T-helper 17 cell (primary cell): ENCODE measurements at places on chromosomes 1 and 21. TPM values are rescaled to one million over a fixed set of nuclear protein-coding genes. Genes with fewer than 3 reads are reported as not detected.

DNA sequence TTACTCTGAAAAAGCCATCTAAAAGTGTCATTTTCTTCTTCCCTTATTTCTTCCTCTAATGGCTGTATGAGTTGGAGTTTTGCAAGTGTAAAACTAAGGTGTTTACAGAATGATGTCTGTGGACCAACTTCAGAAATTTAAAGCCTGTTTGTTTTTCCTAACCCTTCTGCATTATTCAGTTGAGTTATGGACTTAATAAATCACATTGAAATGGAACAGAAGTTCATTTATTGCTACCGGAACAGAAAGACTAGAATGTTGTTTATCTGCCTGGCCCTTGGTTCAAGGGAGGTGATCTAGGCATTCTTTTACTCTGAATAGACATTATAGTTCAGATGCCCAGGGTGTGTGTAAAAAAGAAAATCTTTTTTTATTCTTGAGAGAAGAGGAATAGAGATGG lies 24.8 kb downstream of the SYT14 start:
- H3K4me1 ChIP-seq = no peaks in the 10 kb centered on the region
- H3K27ac ChIP-seq = no peak overlapping the region

DNA sequence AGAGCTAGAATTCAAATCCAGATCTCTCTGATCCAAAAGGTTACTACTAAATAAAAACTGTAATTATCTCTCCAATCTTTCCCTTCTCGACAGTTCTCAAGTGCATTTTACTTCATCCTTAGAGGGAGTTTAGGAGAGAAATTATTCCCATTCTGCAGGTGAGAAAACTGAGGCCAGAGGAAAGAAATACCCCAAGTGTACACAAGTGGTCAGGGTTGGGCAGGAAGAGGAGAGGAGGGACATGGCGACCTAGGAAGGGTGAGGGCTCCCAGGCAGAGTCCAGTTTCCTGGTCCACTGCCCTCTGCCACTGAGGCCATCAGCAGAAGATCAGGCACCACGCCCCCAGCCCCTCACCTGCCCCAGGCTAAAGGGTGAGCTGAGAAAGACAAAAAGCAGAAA lies 127.1 kb upstream of the RUNX3 start:
- peaks cover 36% of the 10 kb centered on the region for H3K27me3 ChIP-seq
- H3K4me3 ChIP-seq = no peak overlapping the region
- no peak for DNase-seq
- H3K27ac ChIP-seq = no peak overlapping the region
- peaks cover 7% of the 10 kb centered on the region for H3K4me1 ChIP-seq

DNA sequence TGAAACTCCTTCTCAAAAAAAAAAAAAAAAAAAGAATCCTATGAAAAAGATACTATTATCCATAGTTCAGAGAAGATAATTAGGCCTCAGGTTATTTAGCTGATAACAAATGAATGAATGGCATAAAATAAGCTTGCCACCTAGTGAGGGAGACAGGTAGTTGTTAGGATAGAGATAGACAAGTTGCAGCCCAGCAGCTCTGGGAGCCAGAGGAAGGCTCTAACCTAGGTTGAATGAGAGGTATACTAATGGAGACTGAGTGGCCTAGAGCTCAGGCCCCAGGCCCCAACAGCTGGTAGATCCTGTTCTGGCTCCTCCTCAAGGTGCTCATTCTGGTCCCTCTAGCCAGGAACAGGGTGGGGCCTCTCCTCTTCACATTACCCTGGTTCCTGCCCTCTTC lies 20.6 kb upstream of the RSPO1 start:
- H3K36me3 ChIP-seq = no peaks in the 10 kb centered on the region
- H3K4me1 ChIP-seq = peaks cover 3% of the 10 kb centered on the region
- peaks cover 31% of the 10 kb centered on the region for H3K27me3 ChIP-seq
- no peak overlapping the region for H3K27ac ChIP-seq
- DNase-seq = no peak
- no peak overlapping the region for H3K4me3 ChIP-seq

C1orf210 gene
- not detected for total RNA-seq

CCDC190 gene
- total RNA-seq = not detected

CLCA4 gene
- not detected for total RNA-seq

- H3K36me3 ChIP-seq = peaks cover 6% of the 10 kb centered on the region
- DNase-seq = no peak
- peak overlapping the region; percentile 77 for H3K4me3 ChIP-seq
- H3K4me1 ChIP-seq = peaks cover 75% of the 10 kb centered on the region
- no peaks in the 10 kb centered on the region for H3K27me3 ChIP-seq
Observed at GRCh38 chr1:156496211-156496761, 4.3 kb downstream of the MEF2D start.

- H3K4me1 ChIP-seq = peaks cover 24% of the 10 kb centered on the region
- DNase-seq = no peak
- H3K4me3 ChIP-seq = peak overlapping the region; percentile 92
- peaks cover 13% of the 10 kb centered on the region for H3K27me3 ChIP-seq
Observed at GRCh38 chr1:230866171-230867070, 1.9 kb downstream of the C1orf198 start.

GRCh38 chr1:197808880-197809279 lies 33.6 kb upstream of the DENND1B start:
- H3K27ac ChIP-seq = no peak overlapping the region
- H3K27me3 ChIP-seq = peaks cover 7% of the 10 kb centered on the region
- no peak for DNase-seq
- peaks cover 3% of the 10 kb centered on the region for H3K4me1 ChIP-seq
- no peak overlapping the region for H3K4me3 ChIP-seq

IGFN1 gene
- not detected for total RNA-seq

DNA sequence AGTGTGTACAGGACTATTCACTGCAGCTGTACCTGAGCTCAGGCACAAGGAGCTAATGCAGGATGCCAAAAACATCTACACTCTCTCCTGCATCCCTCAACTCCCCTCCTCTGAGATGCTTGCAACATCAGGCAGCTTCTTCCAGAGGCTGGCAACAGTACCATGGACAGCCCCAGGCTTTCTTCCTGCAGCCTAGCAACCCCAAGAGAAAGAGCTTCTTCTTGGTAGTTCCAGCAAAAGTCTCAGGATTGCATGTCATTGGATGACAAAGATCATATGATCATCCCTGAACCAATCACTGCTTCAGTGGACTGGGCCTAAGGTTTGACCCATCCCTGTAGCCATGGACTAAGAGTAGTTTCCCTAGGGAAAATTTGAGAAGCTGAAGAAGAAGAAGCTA lies 46.7 kb downstream of the CAMK2N1 start:
- H3K36me3 ChIP-seq = peaks cover 5% of the 10 kb centered on the region
- H3K4me1 ChIP-seq = peaks cover 2% of the 10 kb centered on the region
- H3K4me3 ChIP-seq = no peak overlapping the region
- no peak for DNase-seq
- peaks cover 43% of the 10 kb centered on the region for H3K27me3 ChIP-seq

COL16A1 gene
- total RNA-seq = not detected

KCNAB2 gene
- total RNA-seq = 203 TPM
